Cardiac muscle cell (in vitro differentiated cells and primary cell): ENCODE measurements at places on chromosomes 5 and 9. TPM values are rescaled to one million over a fixed set of nuclear protein-coding genes. Genes with fewer than 3 reads are reported as not detected.

The PHF24 gene
- total RNA-seq: 1.1 and 2.9 TPM in 2 replicates

GRCh38 chr5:59407967-59408366 lies 485.6 kb downstream of the PDE4D start:
- no peak overlapping the region for H3K4me3 ChIP-seq
- no peaks in the 10 kb centered on the region for H3K27me3 ChIP-seq
- H3K36me3 ChIP-seq: no peaks in the 10 kb centered on the region

The OBP2B gene
- not detected in 2 replicates for total RNA-seq

The KIAA0825 gene
- total RNA-seq: 1.8 and 2.1 TPM in 2 replicates

DNA sequence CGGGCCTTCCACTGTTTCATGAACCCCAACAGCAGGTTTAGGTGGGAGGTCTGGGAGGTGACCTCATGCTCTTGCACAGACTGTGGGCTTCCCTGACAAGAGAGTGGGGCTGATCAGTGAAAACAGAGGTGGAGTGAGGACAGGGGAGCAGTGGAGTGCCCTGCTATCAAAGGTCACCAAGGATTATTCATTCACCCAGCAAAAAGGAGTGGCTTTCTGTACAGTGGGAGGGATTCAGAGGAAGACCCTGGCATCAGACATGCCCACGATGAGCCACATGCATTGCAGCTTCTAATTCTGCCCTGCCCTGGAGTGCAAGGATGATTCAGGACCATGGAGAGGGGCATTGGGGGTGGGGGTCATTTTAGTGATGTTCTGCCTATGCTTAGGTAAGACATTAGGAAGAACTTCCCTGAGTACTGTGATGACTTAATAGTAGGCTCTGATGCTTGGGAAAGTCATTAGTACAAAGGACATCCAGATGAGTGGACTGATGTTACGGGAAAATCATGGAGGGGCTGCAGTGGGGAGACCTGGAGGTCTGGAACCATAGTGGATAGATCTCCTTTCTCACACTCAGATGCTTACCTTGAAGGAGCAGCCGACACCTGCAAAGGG lies 12.8 kb downstream of the TRAF1 start:
- DNase-seq: peak; percentile 55
- H3K27me3 ChIP-seq: no peaks in the 10 kb centered on the region
- peaks cover 9% of the 10 kb centered on the region for H3K4me1 ChIP-seq
- H3K36me3 ChIP-seq: no peaks in the 10 kb centered on the region

The RNF208 gene
- 19.3 and 23.1 TPM in 2 replicates for total RNA-seq

DNA sequence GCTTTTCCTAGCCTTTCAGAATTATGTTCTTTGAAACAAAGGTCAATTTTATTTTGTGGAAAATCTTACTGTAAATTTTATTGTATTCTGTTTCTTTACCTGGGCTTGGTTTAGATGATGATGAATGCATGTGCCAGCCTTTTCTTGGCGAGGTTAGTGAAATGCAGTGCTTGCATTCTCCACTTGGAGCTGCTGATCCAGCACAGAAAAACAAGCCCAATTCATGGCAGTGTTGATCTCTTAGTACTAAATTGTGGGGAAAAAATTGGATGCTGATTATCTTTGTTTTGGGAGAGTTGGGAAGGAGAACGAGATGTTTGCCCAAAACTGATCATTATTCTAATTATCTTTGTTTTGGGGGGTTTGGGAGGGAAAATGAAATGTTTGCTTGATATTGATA lies 3.7 kb downstream of the HABP4 start:
- peak; percentile 64 for DNase-seq
- H3K27ac ChIP-seq: no peak overlapping the region
- H3K27me3 ChIP-seq: no peaks in the 10 kb centered on the region
- peaks cover 9% of the 10 kb centered on the region for H3K4me1 ChIP-seq

The CDO1 gene
- 19.0 and 27.1 TPM in 2 replicates for total RNA-seq

GRCh38 chr5:151097061-151097460 lies 16.2 kb upstream of the TNIP1 start:
- peaks cover 37% of the 10 kb centered on the region for H3K4me1 ChIP-seq
- peak overlapping the region; percentile 84 for H3K27ac ChIP-seq
- no peak for DNase-seq
- H3K4me3 ChIP-seq: no peak overlapping the region
- H3K27me3 ChIP-seq: no peaks in the 10 kb centered on the region
- H3K36me3 ChIP-seq: no peaks in the 10 kb centered on the region

- H3K4me1 ChIP-seq: no peaks in the 10 kb centered on the region
- peak; percentile 29 for DNase-seq
- no peak overlapping the region for H3K27ac ChIP-seq
- H3K36me3 ChIP-seq: no peaks in the 10 kb centered on the region
- H3K4me3 ChIP-seq: no peak overlapping the region
These were observed 168.4 kb upstream of the MPDZ start for GRCh38 chr9:13447843-13448422.

The EGFLAM gene
- 0.27 and 0.42 TPM in 2 replicates for total RNA-seq

- H3K27ac ChIP-seq: no peak overlapping the region
- DNase-seq: no peak
- H3K36me3 ChIP-seq: no peaks in the 10 kb centered on the region
- no peaks in the 10 kb centered on the region for H3K4me1 ChIP-seq
These were observed 45.2 kb upstream of the SHOC1 start for GRCh38 chr9:111839987-111840386.

DNA sequence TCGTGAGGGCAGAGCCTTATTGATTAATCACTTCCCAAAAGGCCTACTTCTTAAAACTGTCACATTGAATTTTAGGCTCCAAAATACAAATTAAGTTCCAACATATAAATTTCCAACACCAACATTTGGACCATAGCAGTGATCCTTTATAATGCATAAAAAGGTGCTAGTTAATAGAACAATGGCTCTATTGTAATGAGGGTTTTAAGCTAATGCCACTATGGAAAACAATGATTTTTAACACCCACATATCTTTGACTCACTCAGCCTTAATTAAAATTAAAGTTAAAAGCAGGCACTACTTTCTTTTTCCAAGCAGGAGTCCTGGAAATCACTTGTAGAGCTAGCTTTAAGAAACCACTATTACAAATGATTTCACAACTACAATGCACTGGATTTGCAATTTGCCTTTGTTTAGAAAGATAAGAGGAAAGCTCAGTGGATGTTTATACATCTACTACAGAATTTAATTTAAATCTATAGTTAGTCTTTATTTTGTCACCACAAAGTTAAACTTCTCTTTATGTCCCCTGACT lies 41.8 kb downstream of the DPYSL3 start:
- no peaks in the 10 kb centered on the region for H3K36me3 ChIP-seq
- H3K4me1 ChIP-seq: peaks cover 6% of the 10 kb centered on the region
- H3K4me3 ChIP-seq: no peak overlapping the region
- no peak for DNase-seq
